ENCODE measurements at places on chromosomes 6 and 20.

DNA sequence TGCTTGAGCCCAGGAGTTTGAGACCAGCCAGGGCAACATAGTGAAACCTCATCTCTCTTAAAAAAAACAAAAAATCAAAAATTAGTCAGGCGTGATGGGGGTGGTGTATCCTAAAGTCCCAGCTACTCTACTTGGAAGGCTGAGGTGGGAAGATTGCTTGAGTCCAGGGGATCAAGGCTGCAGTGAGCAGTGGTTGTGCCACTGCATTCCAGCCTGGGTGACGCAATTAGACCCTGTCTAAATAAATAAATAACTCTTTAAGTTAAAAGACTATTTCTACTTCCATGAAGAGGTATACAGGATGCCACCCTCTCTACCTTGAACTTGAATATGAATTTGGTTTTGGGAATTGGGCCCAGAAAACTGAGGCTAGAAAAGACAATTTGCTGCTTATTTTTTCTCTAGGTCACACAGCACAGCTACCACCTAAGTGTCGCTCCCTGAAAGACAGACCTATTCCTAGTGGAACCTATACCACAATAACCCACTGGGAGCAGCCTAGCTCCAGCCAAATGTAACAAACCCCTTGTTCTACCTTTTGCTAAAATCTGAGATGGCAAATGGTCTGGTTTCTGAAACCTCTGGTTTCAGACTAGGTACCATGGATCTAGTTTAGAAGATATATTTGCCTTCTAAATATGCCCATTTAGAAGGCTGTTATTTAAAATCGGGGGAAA lies 35.2 kb downstream of the HMGCLL1 start:
- no peak for DNase-seq

DNA sequence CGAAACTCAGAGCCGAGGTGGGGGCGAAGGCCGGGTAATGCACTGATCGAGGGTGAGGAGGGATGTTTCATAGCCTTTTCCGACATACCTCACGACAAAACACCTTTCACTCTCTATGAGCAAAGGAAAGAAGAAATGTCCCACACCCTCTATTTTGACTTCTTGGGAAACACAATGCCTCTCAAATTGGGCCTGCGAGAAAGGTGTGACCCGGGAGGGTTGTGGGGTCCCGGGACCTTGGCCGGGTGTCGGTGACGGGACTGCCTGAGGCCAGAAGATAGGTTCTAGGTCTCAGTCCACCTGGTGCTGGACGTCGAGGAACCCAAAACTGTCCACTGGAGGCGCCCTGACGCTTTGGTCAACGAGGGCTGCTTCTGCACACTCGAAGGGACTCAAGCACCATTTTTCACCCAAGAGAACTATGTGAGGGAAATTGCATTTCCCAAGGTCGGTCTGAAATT lies 41.1 kb upstream of the OSTM1 start:
- DNase-seq: no peak

GRCh38 chr6:44576132-44576631 lies 188.7 kb downstream of the CDC5L start:
- no peak for DNase-seq

- no peak for DNase-seq
Measured at GRCh38 chr6:22327881-22328280, 31.0 kb upstream of the PRL start.

GRCh38 chr20:6053776-6054688 lies at the start of gene LRRN4:
LRRN4 (minus strand) TSS chr20:6054060; CDS start chr20:6052799, 1,261 bp downstream.
- DNase-seq: no peak

DNA sequence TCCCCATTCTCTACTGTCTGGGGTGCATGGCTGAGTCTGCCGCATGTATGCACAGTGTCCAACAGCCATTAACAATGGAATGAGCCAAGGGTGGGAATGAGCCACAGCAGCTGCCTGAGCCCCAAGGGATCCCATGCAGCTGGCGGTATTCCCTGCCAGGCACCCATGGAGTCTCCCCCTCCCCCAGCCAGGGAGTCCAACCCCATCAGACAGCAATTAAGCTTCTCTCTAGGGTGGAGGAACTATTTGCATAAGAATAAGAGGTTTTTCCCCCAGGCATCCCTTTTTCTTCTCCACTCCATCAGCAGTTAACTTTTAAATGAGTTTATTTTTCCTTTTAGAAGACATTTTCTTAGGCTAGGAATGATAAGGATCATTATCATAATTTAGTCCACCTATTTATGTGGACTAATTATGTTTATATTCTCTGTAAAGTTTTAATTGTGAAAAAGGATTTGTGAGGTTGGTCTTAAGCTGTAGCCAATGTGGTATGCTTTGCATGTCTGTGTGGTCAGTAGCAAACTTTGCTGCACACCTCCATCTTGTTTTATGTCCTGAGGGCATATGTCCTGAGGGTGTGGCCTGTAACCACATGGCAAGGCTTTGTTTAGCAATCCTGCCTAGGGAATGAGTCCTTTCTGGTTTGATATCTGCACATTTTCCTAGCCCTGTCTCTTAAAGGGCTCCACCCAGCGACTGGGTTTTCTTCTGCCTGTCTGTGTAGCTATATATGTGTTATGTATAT lies 158.9 kb upstream of the OLIG3 start:
- no peak for DNase-seq

- DNase-seq: no peak
Measured at GRCh38 chr6:28315628-28316027, 20.3 kb downstream of the ZSCAN31 start.

All from T-helper 17 cell (primary cell).